Ovary (tissue), 10 donors: ENCODE measurements at places on chromosomes 2 and 18. TPM values are rescaled to one million over a fixed set of nuclear protein-coding genes. Genes with fewer than 3 reads are reported as not detected.

Gene UGT1A10
- not detected for polyA plus RNA-seq

DNA sequence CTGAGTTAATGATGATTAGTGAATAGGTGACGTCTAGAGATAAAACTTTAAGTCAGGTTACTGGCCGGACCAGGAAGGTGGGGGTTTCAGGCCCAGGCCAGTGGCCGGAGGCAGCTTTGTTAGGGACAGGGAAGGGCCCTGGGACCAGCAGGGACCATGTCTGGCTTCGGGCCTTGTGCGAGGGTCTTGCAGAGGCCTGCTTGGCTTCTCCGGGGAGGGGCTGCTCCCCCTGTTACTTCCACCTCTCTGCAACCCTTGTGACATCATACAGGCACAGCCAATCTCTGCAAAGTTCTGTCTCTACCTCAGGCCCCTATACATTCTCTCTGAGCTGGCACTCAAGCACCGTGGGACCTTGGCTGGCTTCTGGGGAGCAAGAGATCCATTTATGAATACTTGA, at the start of gene ALLC:
Gene ALLC, plus strand, starts transcription at position 320 of the 400 bp plus-strand sequence. CDS start 12,958 bp downstream, outside the sequence.
- DNase-seq = no peak

DNA sequence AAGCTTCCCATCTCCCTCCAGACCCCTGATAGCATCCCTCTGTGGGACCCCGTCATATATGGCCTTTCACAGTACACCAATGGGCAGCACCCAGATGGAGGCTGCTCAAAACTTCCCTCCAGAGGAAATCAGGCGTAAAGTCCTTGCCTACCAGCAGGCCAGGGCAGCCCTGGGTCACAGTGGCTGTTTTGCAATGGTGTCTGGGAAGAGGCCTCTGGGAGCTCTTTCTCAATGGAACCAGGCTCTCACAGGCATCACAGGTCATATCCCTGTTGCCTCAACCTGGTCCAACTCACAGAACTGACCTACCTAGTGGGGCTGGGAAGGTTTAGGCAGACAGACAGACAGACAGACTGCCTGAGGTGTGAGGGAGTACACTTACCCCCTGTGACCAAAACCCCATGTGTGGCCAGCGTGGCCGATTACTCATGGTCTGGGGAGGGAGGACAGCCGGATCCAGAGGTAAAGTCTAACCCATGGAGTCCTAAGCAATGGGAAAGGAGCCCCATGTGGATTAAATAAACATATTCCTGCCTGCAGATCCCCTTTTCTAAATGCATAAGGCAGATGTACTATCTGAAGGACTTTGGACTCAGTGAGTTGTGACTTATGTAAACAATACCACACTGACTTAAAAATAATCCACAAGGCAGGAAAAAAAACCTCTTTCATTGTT, 58.2 kb downstream of the BCL2L11 start:
- DNase-seq = no peak

- DNase-seq = no peak
These were observed 786.8 kb downstream of the KCNJ3 start for GRCh38 chr2:155485141-155485842.

Gene ZNF407
- 5.3 TPM for polyA plus RNA-seq

DNA sequence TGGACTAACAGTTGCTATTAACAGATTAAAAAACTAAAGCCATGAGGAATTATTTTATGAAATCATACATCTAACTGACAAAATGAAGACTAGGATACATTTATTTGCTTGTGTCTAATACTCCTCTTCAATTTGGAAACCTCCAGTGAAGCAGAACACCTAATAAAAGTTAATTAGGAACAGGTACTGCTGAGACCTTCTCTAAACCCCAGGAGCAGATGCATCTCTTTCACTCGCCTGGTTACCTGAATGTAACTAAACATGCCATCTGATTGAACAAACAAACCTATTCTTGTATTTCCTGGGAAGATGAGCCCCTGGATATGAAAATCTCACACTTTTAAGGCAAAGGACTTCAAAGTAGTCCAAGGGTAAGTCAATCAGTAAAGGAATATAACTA, 898.2 kb downstream of the NRXN1 start:
- DNase-seq = no peak

Gene GDF7
- 0.21 TPM for polyA plus RNA-seq
